Activated effector memory CD4-positive, alpha-beta T cell treated with anti-CD3 and anti-CD28 coated beads, Interleukin-2, amount 50 U/mL, for 16 hours (primary cell): ENCODE measurements at places on chromosomes 11 and 22.

- no peak for DNase-seq
Observed at GRCh38 chr22:21964918-21965484, 12.4 kb upstream of the PPM1F start.

DNA sequence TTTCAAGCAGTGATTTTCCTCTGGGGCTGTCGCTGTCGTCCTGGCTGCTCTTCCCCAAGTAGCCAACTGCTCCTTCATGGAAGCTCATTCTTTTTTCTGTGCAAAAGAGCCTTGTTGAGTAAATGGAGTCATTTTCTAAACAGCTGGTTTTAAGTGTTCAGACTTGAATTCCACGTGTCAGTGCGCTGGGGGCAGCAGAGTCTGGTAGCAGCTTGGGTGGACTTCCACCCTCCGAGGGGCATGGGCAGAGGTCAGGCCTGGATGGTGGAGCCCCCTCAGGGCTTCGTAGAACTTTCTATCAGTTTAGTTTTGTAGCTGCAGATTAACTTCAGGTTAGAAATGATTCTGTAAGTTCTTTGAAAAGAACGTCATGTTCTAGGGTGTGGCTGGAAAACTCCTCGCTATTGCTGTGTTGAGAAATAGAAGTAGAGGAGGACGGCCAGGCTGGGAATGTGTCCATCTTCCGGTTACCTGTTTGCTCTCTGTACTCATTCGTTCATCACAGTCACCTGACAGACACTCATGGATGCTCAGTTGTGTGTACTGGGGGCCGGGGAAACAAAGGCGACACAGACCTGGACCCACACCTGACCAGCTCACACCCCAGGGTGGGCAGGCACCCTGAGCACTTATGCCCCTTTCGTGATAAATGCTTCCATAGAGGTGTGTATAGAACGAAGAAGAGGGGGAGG lies 270.7 kb downstream of the TBC1D22A start:
- DNase-seq: peak; percentile 54

DNA sequence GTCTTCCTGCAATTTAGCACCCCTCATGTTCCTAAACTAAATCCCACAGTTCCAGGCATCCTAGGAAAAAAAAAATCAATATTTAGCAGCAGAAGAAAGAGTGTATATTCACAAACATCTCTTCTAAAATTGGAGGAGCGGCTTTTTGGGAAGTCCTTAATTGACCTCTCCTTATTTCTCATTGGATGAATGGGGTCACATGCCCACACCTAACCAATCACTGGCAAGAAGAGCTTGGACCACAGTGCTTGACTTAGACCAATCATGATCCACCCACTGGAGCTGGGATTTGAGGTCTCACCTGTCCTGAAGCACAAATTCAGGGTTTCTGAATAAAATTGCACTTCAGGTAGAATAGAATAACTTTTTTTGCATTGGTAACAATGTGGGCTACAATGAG lies 16.0 kb downstream of the CD44 start:
- DNase-seq: no peak

DNA sequence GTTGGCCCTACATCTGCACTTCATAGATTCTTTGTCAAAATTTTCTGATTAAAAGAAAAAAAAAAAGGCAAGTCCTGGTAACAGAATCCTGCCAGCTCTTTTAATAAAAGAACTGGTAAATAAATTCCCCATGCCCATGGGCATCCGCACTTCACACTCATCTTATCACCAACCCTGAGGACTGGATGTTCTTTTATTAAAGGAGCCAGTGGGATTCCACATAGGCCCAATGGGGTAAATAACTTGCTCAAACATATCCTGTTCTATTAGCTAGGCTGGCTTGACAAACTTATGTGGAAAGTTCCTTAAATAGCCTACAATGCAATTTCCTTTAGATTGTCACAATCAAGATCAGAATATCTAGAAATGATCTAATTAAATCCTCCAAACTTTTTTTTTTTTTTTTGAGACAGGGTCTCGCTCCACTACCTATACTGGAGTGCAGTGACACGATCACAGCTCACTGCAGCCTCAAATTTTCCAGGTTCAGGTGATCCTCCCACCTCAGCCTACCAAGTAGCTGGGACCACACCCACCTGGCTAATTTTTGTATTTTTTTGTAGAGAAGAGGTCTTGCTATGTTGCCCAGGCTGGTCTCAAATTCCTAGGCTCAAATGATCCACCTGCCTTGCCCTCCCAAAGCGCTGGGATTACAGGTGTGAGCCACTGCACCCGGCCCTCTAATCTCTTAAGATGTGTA lies 380.9 kb downstream of the LARGE1 start:
- no peak for DNase-seq

- no peak for DNase-seq
Observed at GRCh38 chr22:37012262-37012904, 6.9 kb downstream of the TST start.

GRCh38 chr11:111367411-111368284 lies 11.4 kb downstream of the POU2AF1 start:
- DNase-seq: no peak

GRCh38 chr22:50600967-50601668 lies 525 bp downstream of the MAPK8IP2 start:
- no peak for DNase-seq

DNA sequence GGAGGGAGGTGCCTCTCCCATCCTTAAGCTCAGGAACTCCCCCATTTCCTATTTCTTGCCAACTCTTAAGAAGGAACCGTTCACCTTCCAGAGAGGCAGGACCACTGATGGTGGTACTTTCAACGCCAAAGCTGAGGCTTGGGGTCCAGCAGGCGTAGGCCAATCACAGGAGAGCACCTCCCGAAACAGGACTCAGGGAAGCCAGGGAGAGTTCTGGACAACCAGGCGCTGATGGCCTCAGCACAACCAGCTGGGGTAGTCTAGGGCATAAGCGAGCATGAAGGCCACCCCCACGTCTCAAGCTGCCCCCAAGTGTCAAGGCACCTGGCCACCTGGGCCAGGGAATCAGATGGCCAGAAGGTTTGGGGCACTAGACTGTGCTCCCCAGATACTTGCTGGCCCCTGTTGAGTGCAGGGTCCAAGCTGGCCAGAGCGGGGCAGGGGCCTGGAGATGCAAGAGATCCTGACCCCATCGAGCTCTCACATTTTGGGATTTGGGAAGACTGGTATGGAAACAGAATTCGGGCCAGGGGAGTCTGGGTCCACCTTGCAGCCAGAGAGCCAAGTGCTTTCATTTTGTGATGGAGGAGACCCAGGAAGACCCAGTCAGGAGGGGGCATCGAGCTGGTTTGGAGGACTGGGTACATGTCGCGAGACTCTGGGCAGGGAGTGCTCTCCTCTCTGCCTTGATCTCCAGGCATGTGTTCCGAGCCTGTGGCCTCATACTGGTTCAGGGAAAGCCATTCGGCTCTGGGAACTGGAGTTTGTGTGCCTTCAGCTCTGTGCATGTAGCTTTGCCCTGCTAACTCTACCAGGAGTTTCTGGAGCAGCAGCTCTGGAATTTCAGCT lies 926 bp downstream of the CD6 start:
- peak; percentile 76 for DNase-seq

DNA sequence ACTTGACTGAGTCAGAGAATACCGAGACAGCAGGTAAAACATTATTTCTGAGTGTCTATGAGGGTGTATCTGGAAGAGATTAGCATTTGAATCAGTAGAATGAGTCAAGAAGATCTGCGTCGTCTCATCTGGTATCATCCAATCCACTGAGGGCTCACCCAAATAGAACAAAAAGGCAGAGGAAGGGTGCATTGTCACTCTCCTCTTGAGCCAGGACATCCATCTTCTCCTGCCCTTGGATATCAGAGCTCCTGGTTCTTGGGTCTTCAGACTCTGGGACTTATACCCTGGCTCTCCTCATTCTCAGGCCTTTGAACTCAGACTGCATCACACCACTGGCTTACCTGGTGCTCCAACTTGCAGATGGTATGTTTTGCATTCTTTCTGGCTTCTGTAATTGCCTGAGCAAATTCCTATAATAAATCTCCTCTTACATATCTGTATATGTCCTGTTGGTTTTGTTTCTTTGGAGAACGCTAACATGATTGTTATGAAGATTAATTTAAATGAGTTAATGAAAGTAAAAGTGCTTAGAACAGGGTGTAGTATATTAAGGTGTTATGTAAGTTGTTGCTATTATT lies 49.3 kb downstream of the ME3 start:
- DNase-seq: no peak

GRCh38 chr11:77140231-77140851 lies 12.3 kb downstream of the MYO7A start:
- no peak for DNase-seq

DNA sequence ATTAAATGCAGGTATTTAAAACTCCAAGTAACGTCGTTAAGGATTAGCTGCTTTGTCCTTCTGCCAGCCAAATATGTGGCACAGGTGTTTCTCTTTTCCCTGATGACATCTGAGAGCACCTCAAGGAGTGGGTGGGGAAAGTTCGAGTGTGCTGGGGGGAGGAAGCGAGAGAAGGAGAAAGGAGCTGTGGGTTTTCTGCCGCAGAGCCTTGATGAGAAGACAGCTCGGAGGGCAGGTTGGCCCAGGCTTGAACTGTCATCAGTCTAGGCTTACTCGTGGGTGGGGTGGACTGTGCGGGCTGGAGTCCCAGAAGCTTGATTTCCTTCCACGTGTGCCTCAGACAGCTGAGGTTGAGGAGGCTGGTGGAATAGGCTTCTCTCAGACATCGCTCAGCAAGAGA lies 15.2 kb upstream of the SORL1-AS1 start:
- DNase-seq: peak; percentile 91

- no peak for DNase-seq
Observed at GRCh38 chr11:32071811-32072210, 19.1 kb upstream of the RCN1 start.

GRCh38 chr22:39489094-39490068 lies 12.7 kb upstream of the MIEF1 start:
- no peak for DNase-seq

GRCh38 chr11:30985536-30985935 lies 384.0 kb downstream of the DCDC1 start:
- DNase-seq: no peak

- no peak for DNase-seq
Observed at GRCh38 chr11:119469506-119469905, 46.5 kb upstream of the THY1 start.

DNA sequence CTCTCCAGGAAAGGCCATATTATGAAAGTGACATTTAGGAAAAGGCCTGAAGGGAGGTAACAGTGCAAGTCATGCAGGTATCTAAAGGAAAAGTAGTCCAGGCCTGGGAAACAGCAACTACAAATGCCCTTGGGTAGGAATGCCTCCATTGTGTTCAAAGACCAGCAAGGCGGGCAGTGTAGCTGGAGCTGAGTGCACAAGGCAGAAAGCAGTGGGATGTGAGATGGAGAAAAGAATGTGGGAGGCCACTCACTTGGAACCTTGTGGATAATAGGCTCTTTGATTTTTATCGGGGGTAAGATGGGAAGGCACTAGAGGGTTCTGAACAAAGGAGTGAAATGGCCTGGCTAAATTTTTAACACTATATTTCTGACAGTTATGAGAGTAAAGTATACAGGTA lies 188.6 kb downstream of the PGR start:
- no peak for DNase-seq

GRCh38 chr11:4551346-4551979 lies 6.5 kb downstream of the OR52M1 start:
- no peak for DNase-seq

DNA sequence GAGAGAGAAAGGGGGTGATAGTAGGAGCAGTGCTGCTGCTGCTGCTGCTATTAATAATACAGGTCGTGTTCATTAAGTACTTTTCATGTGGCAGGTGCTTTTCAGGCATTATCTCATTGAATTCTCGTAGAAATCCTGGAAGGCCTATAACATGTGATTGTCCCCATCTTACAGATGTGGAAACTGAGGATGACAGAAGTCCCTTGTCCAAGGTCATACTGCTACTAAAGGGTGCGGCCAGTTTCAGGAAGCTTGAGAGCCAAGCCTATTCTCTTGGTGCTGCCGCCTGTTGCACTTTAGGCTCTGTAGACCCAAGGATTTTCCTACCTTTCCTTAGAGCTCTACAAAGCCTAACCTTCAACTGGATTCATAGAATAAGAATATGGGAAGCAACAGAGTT lies 193.3 kb downstream of the DBX1 start:
- DNase-seq: no peak

GRCh38 chr22:20773793-20774212 lies at the start of gene SERPIND1:
Gene SERPIND1, plus strand, starts transcription at chr22:20774113. Its CDS starts 5,200 bp downstream, at chr22:20779313.
- no peak for DNase-seq

DNA sequence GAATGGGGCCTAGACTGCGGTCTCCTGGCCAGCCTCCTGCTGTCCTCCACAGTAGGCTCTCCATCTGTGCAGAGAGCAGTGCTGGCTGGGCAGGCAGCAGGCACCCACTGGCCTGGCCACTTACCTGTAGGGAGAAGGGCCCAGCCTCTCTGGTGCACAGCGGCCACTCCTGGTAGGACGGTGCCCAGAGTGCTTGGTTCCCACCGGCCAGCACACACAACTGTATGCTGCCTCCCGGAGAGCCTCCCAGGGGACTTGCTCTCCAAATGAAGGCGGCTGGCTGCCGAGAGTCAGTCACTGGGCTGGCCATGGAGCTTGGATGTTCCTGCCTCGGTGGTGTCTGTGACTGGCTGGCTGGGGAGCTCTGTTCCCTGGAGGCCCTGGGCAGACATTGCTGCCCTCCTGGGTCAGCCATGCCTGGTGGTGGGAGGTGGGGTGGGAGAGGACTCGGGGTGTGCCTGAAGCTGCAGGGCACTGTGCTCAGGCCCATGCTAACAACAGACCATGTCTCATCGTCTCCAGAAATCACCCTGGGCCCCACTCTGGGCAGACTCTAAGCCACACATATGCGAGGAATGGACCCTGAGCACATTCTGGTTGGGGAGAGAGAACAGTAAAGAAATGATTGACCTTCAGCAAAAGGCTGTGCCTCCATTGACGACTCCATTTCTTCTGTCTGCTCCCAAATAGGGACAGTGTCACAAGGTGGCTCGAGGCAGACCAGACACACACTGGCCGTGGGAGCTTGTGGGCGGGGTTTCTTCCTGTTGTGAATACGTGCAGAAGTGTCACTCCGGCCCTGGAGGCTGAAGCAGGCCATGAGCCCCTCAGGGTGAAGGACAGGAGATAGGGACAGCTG lies 350.8 kb downstream of the TBC1D22A start:
- DNase-seq: peak; percentile 53

DNA sequence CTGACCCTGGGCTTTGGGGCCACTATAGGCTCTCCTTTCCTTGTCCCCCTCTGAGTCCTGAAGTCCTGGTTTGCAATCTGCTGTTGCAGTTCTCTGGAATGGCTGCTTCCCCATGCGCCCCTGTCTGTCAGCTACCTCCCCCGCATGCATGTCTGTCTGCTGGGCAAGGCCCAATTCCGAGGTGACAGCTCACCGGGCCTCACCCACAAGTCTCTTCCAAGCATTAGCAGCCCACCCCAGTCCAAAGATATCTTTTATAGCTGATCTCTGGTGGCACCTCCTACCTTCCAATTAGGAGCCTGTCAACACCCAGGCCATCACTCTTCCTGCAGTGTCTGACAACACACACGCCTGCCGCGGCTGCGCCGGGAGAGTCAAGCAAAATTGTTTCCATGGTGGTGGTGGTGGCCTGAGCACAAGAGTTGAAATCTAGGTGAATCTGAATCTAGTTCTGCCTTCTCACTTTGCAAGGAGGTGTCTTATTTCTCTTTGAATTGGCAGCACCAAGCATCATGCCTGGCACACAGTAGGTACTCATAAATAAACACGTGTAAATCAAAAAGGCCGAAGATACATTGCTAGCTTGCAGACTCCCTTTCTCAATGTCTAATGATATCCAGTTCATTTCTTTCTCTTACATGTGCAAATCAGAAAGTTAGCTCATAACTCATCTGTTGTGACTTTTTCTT lies 1.2 kb upstream of the LMO2 start:
- no peak for DNase-seq

GRCh38 chr11:103486604-103487003 lies 377.4 kb downstream of the DYNC2H1 start:
- DNase-seq: no peak
